ENCODE measurements at places on chromosomes 1 and 21. TPM values are rescaled to one million over a fixed set of nuclear protein-coding genes. Genes with fewer than 3 reads are reported as not detected.

The SPTA1 gene
- total RNA-seq = 0.05 TPM

The ADCY10 gene
- total RNA-seq = 0.05 TPM

The JAM2 gene
- 1.9 TPM for total RNA-seq

The LRRIQ3 gene
- total RNA-seq = 0.14 TPM

The PTGFR gene
- 34.0 TPM for total RNA-seq

The SVBP gene
- total RNA-seq = 9.5 TPM

The GBP6 gene
- total RNA-seq = not detected

The LRRC53 gene
- not detected for total RNA-seq

The NCMAP gene
- not detected for total RNA-seq

The SLFNL1 gene
- total RNA-seq = 0.89 TPM

The CD5L gene
- total RNA-seq = not detected

The CD84 gene
- not detected for total RNA-seq

The WNT9A gene
- total RNA-seq = 0.30 TPM

The KRTAP19-1 gene
- total RNA-seq = not detected

The LRRN2 gene
- not detected for total RNA-seq

The ZBTB8A gene
- total RNA-seq = 8.0 TPM

The KCNK2 gene
- total RNA-seq = 5.3 TPM

The HMCN1 gene
- 41.3 TPM for total RNA-seq

The ST6GALNAC5 gene
- 140 TPM for total RNA-seq

The ZNF687 gene
- total RNA-seq = 13.1 TPM

The FAM110D gene
- not detected for total RNA-seq

The SLAMF9 gene
- 0.09 TPM for total RNA-seq

The RPS6KC1 gene
- total RNA-seq = 47.2 TPM

The TNFAIP8L2 gene
- total RNA-seq = not detected

The PTPN14 gene
- total RNA-seq = 49.6 TPM

The RSBN1 gene
- 23.9 TPM for total RNA-seq

The PMVK gene
- total RNA-seq = 4.4 TPM

The PLEKHG5 gene
- 11.3 TPM for total RNA-seq

The MORC3 gene
- total RNA-seq = 43.7 TPM

The PTGER3 gene
- total RNA-seq = under 0.01 TPM

The CA6 gene
- not detected for total RNA-seq

The COL9A2 gene
- 0.78 TPM for total RNA-seq

The GSTM2 gene
- 20.8 TPM for total RNA-seq

The KCNA2 gene
- total RNA-seq = not detected

The FCGR2B gene
- not detected for total RNA-seq

The FAM43B gene
- total RNA-seq = not detected

The SLC45A3 gene
- total RNA-seq = 4.8 TPM

The NKAIN1 gene
- not detected for total RNA-seq

The LCE2B gene
- not detected for total RNA-seq

The GPR89A gene
- total RNA-seq = 43.7 TPM

The LCE3E gene
- not detected for total RNA-seq

The RABGGTB gene
- 129 TPM for total RNA-seq

The ATP6V1G3 gene
- total RNA-seq = not detected

All from smooth muscle cell of the umbilical artery (primary cell).